Ascending aorta (tissue), 2 donors: ENCODE measurements at places on chromosomes 3 and 15.

DNA sequence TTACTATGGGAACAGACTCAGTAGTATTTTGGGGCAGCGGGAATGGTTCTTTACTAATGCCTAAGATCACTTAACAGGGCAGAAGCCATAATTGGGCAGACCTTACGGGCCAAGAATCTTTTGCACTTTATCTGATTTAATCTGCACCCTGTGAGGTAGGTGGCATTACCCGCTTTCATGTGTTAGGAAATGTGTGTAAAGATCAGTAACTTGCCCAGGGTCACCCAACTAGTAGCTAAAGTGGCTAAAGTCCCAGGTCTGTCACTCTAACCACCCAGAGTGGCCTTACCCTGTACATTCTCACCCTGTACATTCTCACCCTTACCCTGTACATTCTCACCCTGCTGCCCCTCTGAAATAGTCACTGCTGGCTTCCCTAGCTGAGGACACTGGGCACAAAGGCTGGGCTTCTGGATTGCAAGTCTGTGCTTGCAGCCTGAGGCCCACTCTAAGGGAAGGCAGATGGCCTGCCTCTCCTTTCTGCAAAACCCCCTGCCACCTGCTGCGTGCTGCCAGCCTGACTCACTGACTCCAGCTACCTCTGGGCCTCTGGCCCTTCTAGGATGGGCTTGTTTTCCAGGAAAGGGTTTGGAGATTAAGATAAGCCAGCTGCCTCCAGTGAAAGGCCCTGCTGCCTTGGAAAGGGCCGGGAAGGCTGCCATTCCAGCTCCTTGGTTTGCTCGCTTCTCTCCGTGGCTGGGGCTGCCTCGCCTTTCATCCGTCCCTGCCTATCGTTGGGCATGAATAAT, 37.5 kb upstream of the MYZAP start:
- no peaks in the 10 kb centered on the region for H3K27me3 ChIP-seq
- peak overlapping the region; percentile 13 for H3K27ac ChIP-seq
- H3K4me1 ChIP-seq: peaks cover 8% of the 10 kb centered on the region
- DNase-seq: no peak
- H3K4me3 ChIP-seq: no peak overlapping the region

DNA sequence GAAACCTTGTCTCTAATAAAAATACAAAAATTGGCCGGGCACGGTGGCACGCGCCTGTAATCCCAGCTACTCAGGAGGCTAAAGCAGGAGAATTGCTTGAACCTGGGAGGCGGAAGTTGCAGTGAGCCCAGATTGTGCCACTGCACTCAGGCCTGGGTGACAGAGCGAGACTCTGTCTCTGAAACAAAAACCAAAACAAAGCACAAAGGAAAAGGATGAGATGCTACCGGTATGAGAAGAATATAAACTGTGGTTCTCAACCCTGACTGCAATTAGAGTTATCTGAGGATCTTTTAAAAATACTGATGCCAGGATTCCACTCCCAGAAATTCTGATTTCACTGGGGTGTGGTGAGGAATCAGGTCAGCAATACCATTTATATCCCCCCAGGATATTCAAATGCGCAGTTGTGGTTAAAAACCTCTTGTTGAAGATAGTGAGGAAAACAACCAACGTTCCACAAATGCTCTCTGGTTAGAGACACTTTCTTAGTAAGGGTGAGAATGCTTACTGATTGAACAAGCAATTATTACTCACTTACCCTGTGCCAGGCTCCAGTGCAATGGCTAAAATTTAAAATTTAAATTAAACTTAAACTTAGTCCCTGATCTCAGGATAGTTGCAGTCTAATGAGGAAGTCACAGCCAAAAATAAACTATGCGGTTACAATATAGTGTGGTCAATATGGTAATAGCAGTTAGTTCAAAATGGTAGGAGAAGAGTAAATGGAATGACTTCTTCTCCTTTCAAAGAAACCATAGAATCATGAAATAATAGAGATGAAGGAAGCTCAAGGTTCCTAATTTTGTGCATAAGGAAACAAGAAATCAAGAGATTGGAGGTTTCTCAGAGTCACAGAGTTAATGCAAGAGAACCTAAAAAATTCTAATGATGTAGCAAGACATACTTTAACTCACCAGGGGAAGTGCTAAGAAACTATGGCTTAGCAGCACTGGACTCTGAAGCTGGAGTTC, 109.5 kb downstream of the SSR3 start:
- no peaks in the 10 kb centered on the region for H3K27me3 ChIP-seq
- H3K36me3 ChIP-seq: no peaks in the 10 kb centered on the region
- DNase-seq: no peak
- H3K4me3 ChIP-seq: no peak overlapping the region
- H3K27ac ChIP-seq: no peak overlapping the region
- H3K4me1 ChIP-seq: no peaks in the 10 kb centered on the region

GRCh38 chr15:52730594-52730993, 51.4 kb upstream of the ATOSA start:
- H3K27me3 ChIP-seq: no peaks in the 10 kb centered on the region
- no peaks in the 10 kb centered on the region for H3K36me3 ChIP-seq
- DNase-seq: no peak
- H3K4me1 ChIP-seq: peaks cover 7% of the 10 kb centered on the region
- H3K27ac ChIP-seq: no peak overlapping the region

DNA sequence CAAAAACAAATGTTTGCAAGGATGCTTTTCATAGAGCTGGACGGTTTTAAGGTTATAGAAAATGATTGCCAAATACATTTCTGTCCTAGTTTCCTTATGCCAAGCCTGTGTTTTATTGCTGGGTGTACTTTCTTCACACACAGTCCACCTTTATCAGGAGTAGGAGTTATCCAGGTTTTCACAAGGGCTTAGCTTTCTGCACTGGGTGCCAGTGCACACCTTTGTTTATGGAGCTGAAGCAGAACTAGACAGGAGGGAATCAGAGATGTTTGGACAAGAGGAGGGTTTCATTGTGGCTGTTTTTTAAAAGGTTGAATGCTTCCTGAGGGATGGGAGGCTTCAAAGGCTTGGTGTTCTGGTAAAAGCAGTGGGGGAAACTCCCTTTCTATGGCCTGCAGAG, 29.5 kb upstream of the FAM3D start:
- no peak overlapping the region for H3K27ac ChIP-seq
- H3K4me3 ChIP-seq: no peak overlapping the region
- H3K4me1 ChIP-seq: no peaks in the 10 kb centered on the region

GRCh38 chr15:53625260-53625659, 134.2 kb downstream of the WDR72 start:
- H3K27me3 ChIP-seq: no peaks in the 10 kb centered on the region
- H3K4me1 ChIP-seq: no peaks in the 10 kb centered on the region
- H3K27ac ChIP-seq: no peak overlapping the region
- no peak overlapping the region for H3K4me3 ChIP-seq
- DNase-seq: no peak
